Activated CD4-positive, alpha-beta T cell treated with anti-CD3 and anti-CD28 coated beads, Interleukin-2, amount 50 U/mL, for 48 hours (primary cell): ENCODE measurements at places on chromosomes 16 and 17.

DNA sequence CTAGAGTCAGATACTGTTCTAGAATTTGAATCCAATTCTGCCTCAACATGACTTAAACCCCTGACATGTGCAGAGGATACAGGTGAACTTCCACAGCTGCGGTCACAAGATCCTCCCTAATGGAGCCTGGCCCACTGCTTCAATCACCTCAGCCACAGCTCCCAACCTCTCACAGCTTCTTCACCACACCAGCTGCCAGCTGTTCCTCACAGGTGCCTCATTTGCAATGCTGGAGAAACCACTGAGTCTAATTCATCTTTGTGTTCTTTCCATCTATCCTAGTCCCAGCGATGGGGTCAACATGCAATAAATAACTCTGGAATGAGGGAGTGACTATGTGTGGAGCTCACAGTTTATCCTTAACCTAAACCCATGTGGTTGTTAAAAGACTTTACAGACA, 72.0 kb upstream of the MAF start:
- DNase-seq, result no peak

- no peak for DNase-seq
Measured at GRCh38 chr16:30820952-30821421, 34.0 kb upstream of the ZNF629 start.

DNA sequence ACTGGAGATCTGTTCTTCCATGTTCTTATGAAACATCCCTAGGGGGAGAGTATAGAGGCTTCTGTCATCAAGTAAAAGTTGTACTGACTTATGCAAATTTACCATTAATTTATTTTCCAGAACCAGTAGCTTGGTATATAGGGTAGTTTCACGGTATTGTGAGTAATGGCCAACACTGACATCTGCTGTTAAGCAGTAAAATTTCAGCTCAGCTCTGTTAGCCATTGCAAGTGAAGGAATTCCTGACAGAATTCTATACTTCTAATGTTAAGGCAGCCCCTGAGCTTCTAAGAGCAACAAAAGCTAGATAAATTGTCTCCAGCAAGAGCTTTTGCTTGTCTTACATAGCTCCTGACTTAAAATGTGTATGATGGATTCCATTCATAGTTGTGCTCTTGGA, 613.5 kb upstream of the C16orf82 start:
- DNase-seq, result no peak

GRCh38 chr16:2473999-2474876, 689 bp upstream of the TBC1D24 start:
- DNase-seq, result peak; percentile 55

DNA sequence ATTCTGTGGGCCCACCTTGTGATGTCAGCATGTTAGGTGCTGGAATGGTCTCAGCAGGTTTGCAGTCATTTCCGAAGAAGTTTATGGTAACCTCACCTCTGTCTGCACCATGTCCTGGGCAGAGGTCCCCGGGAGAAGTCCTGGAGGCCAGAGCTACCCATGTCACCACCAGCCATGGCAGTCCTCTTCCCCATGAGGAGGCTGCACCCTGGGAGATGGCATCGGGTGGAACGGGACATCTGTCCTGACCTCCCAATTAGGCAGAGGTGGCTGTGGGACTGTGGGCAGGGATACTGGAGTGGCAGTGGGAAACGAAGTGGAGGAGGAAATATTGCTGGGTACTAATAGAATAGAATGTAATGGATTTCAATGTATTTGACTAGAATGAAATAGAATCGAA, 511.8 kb upstream of the WSB1 start:
- no peak for DNase-seq

- DNase-seq, result no peak
Measured at GRCh38 chr16:2196162-2196980, at the start of gene CASKIN1. TSS of gene CASKIN1 (minus strand) at chr16:2196605. CDS start at chr16:2196432, 173 bp downstream.

- DNase-seq, result peak; percentile 82
Measured at GRCh38 chr16:89115216-89115861, 21.7 kb downstream of the ACSF3 start.
